Naive B cell (primary cell): ENCODE measurements at places on chromosomes 4 and X.

GRCh38 chrX:154374313-154375155 lies at the start of gene FLNA:
TSS of gene FLNA (minus strand) at chrX:154374634. CDS start at chrX:154371245, 3,389 bp downstream.
- DNase-seq = peak; percentile 28

DNA sequence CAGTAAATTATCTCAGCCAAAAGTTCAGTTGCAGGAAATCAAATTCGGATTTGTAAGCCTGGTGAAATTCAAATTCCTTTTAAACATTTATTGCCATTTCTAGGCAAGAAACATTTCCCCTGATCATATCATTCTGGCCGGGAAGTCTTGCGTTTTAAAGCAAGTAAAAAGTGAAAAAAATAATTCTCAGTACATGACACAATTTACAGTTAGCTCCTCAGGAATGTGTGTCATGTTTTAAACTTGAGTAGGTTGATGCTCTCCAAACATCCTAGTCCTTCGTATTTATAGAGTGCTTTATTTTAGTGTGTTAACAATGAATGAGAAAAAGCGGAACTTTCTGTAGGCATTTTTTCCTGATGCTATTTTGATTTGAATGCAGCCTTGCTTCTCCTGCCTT lies 158.3 kb upstream of the SCML1 start:
- DNase-seq = no peak

DNA sequence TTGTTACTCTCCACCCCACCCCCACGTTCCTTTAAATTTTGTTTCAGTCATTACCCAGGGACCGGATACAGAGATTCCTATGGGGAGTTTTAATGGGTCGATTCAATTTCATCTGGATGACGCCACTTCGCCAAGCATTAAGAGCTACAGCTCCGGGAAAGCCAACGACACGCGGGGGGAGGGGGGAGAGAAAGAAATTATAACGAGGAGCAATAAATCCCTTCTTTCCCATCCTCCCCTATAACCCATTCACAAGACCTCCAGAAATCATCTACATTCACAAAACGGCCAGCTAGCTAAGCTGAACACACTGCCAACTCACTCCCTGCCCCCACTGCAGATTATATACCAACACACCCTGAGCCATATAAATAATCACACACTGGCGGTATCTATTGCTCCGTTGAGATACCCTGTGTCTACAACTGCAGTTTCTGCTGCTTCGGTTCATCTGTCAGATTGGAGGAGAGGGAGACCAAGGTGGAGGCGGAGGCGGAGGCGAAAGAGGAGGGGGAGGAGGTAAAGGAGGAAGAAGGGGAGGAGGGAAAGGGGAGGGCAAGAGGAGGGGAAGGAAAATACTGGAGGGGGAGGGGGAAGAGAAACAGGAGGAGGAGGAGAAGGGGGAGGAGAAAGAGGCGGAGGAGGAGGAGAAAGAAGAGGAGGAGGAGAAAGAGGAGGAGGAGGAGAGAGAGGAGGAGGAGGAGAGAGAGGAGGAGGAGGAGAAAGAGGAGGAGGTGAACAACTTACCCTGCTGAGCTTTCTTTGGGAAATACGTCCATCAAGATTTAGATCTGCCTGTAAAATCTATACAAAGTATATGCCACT lies 113.9 kb upstream of the VAMP7 start:
- DNase-seq = no peak

DNA sequence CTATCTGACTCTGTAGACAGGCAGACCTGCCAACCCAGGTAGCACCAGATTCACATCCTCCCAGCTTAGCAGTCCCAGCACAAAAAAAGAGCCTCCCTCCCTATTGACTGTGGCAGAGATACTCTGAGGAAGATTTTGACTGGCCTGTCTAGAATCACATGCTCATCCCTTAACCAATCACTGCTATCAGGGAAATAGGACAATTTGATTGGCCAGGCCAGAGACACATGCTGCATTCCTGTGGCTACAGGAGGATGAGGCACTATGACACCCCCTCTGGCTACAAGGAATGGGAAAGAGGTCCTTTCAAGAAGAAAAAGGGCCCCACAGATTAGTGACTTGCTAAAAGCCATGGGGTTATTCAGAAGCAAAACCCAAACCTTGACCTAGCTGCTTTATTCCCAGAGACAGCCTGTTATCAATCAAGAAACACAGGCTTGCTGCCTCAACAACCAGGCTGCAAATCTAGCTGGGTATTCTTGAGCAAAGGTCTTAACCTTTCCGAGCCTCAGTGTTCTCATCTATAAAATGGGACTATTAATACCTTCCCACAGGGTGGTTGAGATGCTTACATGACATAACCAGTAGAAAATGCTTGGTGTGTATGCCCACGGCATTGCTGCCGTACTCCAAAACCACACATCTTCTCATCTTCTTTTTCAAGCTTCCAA lies 147.6 kb downstream of the BCOR start:
- no peak for DNase-seq

DNA sequence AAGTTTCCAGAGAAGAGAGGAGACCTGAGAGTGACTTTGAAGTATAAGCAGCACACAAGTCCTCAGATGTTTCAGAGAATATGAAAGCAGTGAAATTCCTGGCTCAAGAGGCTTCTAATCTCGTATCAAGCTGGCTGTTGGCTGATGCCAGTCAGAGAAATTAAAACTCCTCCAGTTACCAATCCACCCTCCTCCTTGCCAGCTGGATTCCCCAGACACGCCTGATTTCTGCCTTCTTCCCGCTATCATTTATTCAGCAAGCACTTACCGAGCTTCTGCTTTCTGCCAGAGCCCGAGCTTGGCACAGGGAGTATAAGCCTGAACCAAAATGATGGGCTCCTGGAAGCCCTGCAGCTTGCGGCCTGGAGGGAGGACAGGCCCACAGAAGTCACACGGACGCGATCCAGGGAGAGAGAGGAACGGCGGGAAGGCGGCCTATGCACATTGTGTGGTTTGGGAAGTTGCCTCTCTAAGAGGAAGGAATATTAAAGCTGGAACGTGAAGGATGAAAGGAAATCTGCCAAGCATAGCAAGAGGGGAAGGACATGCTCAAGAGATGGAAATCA lies 102.4 kb upstream of the TBL1X start:
- DNase-seq = no peak

- DNase-seq = no peak
Measured at GRCh38 chr4:55503169-55503568, 43.5 kb downstream of the CLOCK start.

- no peak for DNase-seq
Measured at GRCh38 chr4:149961876-149962597, 116.2 kb upstream of the DCLK2 start.

GRCh38 chr4:84690481-84690880 lies 107.6 kb downstream of the CDS1 start:
- no peak for DNase-seq

GRCh38 chr4:100682477-100683218 lies 164.8 kb upstream of the EMCN start:
- DNase-seq = no peak

DNA sequence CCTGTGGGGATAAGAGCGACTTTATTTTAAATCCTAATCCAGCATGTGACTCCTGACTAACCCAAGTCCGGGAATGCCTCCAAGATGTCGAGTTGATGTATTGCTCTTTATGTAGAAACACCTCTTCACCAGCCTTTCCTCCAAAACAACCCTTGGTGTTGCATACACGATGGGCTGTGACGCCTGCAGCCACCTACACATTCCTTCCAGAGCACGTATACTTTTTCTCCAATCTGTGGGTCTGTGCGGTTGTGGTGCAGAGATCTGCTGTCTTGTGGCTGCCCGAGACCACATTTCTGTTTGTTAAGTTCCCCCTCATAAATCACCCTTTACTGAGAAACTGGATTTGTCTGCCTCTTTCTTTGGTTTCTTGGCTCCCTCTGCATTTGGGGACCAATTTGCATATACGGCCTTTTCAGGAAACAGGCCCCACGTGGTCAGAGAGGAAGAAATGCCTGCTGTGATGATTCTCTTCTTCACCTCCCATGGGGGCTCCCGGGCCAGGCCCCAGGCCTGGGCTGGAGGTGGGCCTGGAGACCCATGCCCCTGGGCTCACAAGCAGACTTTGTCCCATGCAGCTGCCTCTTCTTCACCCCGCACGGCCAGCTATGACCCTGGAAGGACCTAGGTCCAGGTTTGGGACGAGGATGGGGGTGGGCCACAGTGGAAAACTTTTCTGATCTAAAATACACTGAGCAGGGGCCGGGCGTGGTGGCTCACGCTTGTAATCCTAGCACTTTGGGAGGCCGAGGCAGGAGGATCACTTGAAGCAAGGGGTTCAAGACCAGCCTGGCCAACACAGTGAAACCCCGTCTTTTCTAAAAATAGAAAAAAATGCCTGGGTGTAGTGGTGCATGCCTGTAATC lies 21.4 kb upstream of the AFAP1 start:
- DNase-seq = no peak

GRCh38 chrX:40248822-40249221 lies 151.1 kb upstream of the BCOR start:
- DNase-seq = no peak

- no peak for DNase-seq
Measured at GRCh38 chrX:8042304-8042703, 115.1 kb upstream of the PNPLA4 start.

DNA sequence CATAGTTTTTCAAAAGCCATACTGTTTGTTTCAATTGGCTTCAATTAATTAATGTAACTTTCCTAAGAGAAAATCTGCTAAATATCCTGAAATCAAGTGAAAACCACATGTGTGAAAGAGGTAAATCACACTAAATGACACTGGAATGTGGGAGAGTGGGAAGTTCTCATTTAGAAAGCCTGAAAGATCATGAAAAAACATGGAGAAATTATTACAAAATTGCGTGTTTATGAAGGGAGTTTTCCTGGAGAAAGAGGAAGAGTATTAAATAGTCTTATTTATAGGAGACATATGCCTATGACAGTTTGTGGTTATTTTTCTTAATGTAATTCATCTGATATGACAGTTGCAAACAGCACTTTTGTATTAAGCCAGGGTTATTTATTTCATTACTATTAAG lies 183.7 kb downstream of the DKK2 start:
- no peak for DNase-seq

GRCh38 chr4:23023121-23023520 lies 330.4 kb downstream of the GBA3 start:
- DNase-seq = no peak

- no peak for DNase-seq
Measured at GRCh38 chrX:35858906-35859305, 60.6 kb upstream of the CFAP47 start.

- no peak for DNase-seq
Measured at GRCh38 chr4:127261476-127261875, 371.3 kb upstream of the INTU start.

GRCh38 chrX:109632906-109633504 lies 8.0 kb upstream of the KCNE5 start:
- DNase-seq = no peak

DNA sequence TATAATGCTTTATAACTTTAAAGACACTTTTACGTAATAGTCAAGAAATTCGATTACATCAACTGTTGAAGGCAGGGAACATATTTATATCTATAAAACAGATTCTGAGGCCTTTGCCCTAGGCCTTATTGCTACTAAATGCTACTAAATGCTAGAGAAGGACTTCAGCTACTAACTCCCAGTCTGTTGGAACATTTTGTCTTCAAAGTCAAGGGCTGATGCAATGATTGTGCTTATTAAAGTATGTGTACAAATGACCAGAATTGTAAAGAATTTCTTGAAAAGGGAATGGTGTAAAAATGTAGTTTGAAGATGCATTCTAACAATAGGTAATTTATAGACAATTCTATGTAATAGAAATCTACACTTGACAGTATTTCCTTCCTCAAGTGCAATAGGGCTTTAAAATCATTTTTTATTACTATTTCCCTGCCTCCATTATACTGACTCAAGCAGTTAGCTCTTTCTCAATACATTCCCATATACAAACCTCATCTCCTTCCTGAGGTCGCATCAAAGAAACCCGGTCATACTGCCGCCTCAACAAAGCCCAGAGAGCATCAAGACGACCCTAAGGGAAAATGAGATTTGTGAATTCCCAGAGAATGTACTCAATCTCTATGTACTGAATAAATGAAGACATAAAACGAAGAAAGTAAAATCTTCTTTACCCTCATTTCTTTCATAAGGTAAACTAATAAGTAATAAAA lies 95.7 kb downstream of the ANTXR2 start:
- no peak for DNase-seq

GRCh38 chr4:183832776-183833450 lies 72.2 kb upstream of the STOX2 start:
- no peak for DNase-seq

DNA sequence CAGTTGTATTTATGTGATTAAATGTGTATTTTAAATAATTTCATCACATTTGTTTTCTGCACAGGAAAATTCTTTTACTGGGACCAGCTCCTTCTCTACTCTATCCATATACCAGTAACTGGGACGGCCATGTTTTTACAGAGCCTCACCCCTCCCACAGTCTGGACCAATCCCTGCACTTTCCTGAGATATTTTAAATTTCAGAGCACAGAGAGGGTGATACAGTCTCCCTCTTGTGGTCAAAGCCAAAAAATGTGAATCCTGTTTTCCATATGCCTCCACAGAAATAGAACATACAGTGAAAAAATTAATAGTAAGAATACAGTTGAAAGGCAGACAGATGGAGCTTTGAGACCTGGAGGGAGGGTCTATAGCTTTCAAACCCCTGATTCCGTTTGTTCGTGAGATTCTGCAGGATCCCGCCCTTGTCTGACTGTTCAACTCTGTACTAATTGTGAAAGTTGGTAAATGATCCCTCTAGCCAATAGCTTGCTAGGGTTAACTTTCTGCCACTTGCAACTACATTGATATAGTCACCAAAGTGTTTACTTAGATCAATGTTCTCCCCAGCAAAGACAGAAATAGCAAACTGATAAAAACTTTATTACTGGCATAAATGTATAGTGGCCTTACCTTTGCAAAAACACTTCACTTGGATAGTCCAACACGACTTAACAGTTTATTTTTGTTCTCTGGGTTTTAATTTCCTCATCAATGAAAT lies 172.2 kb downstream of the PPARGC1A start:
- no peak for DNase-seq

- DNase-seq = no peak
Measured at GRCh38 chr4:3807311-3807710, 41.1 kb downstream of the ADRA2C start.

- DNase-seq = no peak
Measured at GRCh38 chr4:68905939-68906779, 45.4 kb downstream of the UGT2A3 start.

DNA sequence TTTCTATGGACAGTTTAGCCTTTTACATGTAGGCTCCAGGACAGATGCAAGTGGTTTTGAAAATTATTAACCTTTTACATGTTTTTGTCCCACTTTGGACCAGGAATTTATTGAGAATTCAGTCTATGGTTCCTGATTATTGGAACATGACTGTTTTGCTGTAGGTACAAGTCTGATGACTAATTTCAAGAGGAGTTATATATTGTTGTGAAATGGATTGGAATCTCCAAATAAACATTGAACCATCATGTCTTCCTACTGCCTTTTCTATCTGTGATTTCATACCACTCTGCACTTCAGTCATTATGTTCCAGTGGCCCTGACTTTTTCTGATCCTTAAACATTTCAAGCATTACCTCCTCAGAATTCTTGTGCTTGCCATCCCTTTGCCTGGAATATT lies 35.9 kb downstream of the TBC1D19 start:
- DNase-seq = no peak

- no peak for DNase-seq
Measured at GRCh38 chr4:188722911-188723310, 583.7 kb downstream of the TRIML1 start.

GRCh38 chr4:47717188-47717587 lies 120.7 kb downstream of the CORIN start:
- no peak for DNase-seq
